ENCODE measurements at places on chromosomes 3 and 15. TPM values are rescaled to one million over a fixed set of nuclear protein-coding genes. Genes with fewer than 3 reads are reported as not detected.

The NEK10 gene
- total RNA-seq = 0.15 TPM

The SUCNR1 gene
- total RNA-seq = 0.08 TPM

The GPR171 gene
- total RNA-seq = not detected

The LARP6 gene
- total RNA-seq = 3.5 TPM

The CYP1A1 gene
- total RNA-seq = not detected

The FRMD5 gene
- total RNA-seq = 0.64 TPM

The TMEM89 gene
- total RNA-seq = not detected

The TRPM1 gene
- 0.16 TPM for total RNA-seq

The CLSTN2 gene
- 0.05 TPM for total RNA-seq

The NDN gene
- 0.13 TPM for total RNA-seq

The RETNLB gene
- not detected for total RNA-seq

The PARP15 gene
- 35.3 TPM for total RNA-seq

The CLDND1 gene
- total RNA-seq = 124 TPM

The TF gene
- 8.9 TPM for total RNA-seq

The EXD1 gene
- not detected for total RNA-seq

The RPN1 gene
- 150 TPM for total RNA-seq

The DCLK3 gene
- total RNA-seq = not detected

The PLIN1 gene
- total RNA-seq = 0.08 TPM

The PLA2G4E gene
- total RNA-seq = 0.05 TPM

The GOLGA6L4 gene
- 1.3 TPM for total RNA-seq

The PAQR5 gene
- not detected for total RNA-seq

The XCR1 gene
- 0.13 TPM for total RNA-seq

The EFCAB12 gene
- total RNA-seq = 0.61 TPM

The LRTM1 gene
- total RNA-seq = not detected

The ABHD14A gene
- total RNA-seq = 12.2 TPM

The HRH1 gene
- total RNA-seq = not detected

The NPAP1 gene
- not detected for total RNA-seq

The CPNE9 gene
- not detected for total RNA-seq

The COPS2 gene
- total RNA-seq = 72.0 TPM

The CLDN11 gene
- total RNA-seq = 0.29 TPM

The DAZL gene
- 0.05 TPM for total RNA-seq

The GOLGA8M gene
- not detected for total RNA-seq

The DRD3 gene
- not detected for total RNA-seq

The CCDC80 gene
- 0.80 TPM for total RNA-seq

The CHRFAM7A gene
- not detected for total RNA-seq

The LMAN1L gene
- not detected for total RNA-seq

The ZIC4 gene
- total RNA-seq = not detected

The LTK gene
- total RNA-seq = 0.80 TPM

The GOLGA8H gene
- total RNA-seq = 0.23 TPM

The FETUB gene
- total RNA-seq = not detected

The CTXND1 gene
- total RNA-seq = not detected

The LINGO1 gene
- not detected for total RNA-seq

The LRRK1 gene
- total RNA-seq = 58.3 TPM

The UBE2E2 gene
- 38.2 TPM for total RNA-seq

The FYTTD1 gene
- 64.6 TPM for total RNA-seq

The APBA2 gene
- total RNA-seq = 0.26 TPM

All from GM12878 (cell line).